ENCODE measurements at places on chromosomes 5 and 9.
A peak's percentile ranks its signal among the peaks of the same experiment; 100 is the strongest.

DNA sequence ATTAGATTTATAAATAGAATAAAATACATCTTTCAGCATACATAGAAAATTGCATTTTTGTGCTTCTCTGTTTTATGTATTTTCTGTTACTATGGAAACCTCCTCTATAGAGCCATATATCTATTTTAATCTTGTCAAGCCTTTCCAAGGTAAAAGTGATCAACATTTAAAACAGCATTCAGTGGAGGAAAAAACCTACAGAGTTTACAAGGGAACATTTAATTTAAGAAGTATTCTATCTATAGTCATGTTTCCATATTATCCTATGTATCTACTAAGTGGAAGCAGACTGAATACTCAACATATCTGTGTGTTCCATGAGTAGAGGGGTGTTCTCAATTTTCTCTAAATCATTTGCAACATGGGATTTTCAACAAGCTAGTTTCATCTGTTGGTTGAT, 791.4 kb downstream of the CDH18 start:
- DNase-seq: no peak

- DNase-seq: no peak
These were observed 76.6 kb downstream of the GOLM1 start for GRCh38 chr9:86022687-86023266.

DNA sequence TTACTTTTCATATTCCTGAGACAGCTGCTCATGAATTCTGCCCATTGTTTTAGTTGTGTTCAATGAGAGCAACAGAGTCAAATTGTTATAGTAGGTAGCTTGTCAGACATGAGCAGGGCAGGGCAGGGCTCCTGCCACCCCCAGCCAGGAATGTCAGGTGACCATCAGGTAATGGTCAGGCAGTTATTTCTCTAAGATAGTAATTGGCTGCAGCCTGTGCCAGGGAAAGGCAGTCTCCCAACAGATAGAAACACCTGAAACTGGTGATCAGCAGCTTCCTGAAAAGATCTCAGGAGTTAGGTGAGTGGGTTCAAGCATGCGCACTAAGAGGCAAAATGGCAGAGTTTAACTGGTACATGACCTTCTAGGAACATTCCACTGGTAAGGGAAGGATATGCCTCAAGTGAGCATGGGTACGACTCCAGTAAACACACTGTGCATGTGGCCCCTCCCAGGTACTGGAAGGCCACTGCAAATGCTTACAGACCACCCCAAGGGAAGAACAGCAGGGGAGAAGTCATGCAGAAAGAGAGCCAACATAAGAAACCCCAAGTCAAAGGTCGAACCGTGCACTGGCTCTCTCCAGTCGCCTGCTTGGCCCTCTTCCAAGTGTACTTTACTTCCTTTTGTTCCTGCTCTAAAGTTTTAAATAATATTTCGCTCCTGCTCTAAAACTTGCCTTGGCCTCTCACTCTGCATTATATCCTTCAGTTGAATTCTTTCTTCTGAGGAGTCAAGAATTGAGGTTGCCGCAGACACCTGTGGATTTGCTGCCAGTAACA, 25.1 kb downstream of the CARTPT start:
- DNase-seq: no peak

DNA sequence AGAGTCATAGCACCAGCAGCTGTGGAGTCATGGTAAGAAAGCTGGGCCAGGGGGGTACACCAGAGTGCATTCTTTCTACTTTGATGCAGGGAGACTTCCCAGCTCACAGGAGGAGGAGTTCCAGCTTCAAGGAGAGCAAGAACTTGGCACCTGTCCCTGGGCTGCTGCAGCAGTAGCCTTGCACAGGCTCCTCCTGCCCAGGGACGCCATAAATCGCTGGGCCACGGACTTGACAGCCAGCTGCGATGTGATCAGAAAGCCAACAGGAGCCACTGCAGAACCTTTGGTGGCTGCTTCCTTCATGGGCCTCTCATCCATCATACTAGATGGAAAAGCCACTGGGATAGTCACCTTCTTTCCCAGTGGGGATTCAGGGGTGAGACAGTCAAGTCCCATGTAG, 234.7 kb downstream of the NMUR2 start:
- no peak for DNase-seq

- no peak for DNase-seq
These were observed 213.6 kb upstream of the S1PR3 start for GRCh38 chr9:88777498-88778312.

DNA sequence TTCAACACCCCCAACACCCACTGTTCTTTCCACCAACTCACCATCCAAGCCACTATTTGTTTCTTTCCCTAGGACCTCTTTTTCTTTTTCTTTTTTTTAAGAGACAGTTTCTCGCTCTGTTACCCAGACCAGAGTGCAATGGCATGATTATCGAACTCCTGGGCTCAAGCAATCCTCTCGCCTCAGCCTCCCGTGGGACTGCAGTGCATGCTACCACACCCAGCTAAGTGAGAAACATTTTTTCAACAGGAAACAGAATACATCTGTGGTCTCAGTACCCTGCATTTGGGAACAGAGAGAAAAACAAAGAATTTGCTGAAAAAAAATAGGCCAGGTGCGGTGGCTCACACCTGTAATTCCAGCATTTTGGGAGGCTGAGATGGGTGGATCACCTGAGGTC, 24.6 kb downstream of the B4GALT1 start:
- no peak for DNase-seq

DNA sequence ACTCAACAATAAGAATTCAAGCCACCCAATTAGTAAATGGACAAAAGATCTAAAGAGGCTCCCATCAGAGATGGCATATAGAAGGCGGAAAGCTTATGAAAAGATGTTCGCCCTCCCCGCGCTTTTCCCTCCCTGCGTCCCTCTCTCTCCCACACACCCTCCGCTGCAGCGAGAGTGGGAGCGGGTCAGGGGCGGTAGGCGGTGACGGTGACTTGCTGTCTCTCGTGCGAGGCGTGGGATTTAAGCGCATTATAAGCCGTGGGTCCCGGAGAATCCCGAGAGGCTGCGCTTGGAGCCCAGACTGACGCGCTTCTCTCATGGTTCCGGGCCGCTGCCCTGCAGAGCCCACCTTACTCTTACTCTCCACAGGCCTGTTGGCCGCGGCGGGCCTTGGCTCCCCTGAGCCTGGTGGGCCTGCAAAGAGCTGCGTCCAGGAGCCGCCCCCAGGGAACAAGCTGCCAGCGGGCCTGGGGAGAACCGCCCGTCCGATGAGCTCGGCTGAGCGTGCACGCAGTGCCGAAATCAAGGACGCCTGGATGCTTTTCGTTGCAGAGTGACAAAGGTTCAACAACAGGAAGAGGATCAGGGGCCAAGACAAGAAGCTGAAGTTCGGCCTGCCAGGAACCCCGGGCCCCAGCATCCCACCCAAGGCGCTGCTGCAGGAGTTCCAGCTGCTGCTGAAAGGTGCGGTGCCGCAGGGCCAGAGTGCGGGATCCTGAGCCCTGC, 42.6 kb upstream of the BICD2 start:
- DNase-seq: no peak

DNA sequence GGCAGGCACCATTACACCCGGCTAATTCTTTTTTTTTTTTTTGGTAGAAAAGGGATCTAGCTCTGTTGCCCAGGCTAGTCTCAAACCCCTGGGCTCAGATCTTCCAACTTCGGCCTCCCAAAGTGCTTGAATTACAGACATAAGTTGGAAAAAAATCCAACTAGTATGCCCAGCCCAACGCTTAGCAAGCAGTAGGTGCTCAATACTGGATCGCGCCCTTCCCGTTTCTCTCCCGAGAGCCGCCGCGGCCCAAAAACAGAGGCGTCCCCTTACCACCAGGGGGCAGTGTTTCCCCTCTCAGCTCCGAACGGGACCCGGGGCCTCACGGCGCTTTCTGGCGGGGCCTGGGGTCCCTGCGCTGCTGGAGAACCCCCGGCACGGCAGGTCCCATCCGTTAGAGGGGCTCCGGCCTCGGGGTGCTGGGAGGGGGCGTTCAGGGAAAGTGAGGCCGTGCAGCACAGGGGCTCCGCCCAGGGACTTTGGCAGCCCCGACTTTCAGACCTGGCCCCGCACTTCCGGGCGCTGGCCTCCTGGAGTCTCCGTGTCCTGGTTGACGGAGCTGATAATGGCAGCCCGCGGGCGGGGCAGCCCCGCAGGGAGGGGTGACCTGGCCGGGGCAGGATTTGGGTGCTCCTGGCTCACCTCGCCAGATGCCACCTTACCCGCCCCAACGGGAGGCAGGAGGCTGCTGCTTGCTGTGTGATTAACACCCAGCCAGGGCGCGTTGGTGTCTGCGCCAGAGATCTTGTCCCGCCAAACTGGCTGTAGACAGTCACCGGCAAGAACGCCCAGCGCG, 15.2 kb downstream of the PTGES start:
- DNase-seq: peak; percentile 85

GRCh38 chr5:32709750-32710549, 1.2 kb upstream of the NPR3 start:
- peak; percentile 62 for DNase-seq

GRCh38 chr9:38212016-38212415, 143.0 kb upstream of the SHB start:
- no peak for DNase-seq

DNA sequence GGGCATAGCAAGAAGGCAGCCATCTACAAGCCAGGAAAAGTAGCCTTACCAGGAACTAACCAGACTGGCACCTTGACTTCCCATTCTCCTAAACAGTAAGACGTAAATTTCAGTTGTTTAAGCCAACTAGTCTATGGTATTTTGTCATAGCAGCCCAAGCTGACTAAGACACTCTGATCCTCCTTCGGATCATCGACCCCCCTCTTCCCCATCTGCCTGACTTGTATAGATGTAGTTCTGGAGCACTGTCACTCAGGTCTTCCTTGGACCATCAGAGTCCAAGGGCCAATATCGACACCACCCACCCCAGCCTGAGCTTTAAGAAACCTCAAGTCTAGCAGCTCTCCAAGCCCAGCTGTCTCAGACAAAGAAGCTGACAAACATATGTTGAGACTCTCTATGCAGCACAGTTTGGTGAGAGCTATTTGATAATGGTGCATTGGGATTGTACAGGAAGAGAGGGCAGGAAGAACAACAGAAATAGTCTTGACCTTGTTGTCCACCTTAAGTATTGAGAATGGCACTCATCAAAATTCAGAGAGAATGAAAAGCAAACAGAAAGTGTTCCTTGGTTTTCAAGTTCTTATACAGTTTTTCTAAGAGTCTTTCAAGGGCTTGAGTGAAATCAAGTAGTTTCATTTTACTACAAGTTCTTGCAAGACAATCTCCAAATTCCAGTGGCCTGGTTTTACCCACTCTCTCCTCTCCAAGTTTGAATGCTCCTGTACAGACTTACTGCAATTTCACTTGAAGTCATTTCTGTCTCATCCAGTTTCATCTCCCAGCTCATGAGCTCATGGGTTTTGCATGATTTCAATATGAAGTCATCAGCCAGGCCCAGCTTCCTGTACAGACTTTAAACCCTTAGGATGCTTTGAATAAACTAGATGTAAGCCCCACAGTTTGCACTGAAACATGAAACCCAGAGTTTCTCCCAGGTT, 122.3 kb upstream of the RAI14 start:
- DNase-seq: no peak

GRCh38 chr5:175434800-175435199, 9.2 kb downstream of the DRD1 start:
- no peak for DNase-seq

DNA sequence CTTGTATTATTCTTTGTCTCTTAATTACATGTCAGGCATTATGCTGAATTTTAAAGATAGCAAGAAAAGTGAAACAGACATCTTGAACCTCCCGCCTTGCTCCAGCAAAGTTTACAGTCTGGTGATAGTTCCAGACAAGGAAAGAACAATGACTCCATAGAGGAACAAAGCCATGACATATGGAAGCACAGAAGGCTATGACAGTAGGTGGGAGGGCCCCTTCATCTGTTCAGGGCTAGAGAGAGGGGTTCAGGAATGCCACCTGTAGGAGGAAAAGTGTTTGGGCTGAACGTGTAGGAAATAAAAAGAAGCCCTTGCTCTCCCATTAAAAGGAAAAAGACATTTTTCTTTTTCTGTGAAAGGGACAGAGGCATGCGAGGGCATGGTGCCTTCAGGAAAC, 315.6 kb downstream of the TRIM32 start:
- DNase-seq: no peak

GRCh38 chr9:72312386-72312987, 52.5 kb downstream of the ZFAND5 start:
- DNase-seq: no peak

GRCh38 chr9:127192744-127193143, 70.3 kb upstream of the ANGPTL2 start:
- no peak for DNase-seq

GRCh38 chr9:35793461-35793860, 2.1 kb downstream of the NPR2 start:
- no peak for DNase-seq

DNA sequence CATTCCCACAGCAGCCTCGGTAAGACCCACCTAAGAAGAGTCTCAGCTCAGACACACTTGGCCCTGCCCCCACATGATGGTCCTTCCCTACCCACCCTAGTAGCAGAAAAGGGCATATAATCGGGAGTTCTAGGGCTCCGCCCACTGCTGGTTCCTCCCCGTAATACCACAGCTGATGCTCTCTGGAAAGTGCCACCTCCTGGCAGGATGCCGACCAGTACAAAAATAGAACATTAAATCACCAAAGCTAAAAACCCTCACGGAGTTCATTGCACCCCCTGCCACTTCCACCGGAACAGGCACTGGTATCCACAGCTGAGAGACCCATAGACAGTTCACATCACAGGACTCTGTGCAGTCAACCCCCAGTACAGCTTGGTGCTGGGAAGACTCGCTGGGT, 271.3 kb downstream of the KIAA0825 start:
- DNase-seq: no peak

DNA sequence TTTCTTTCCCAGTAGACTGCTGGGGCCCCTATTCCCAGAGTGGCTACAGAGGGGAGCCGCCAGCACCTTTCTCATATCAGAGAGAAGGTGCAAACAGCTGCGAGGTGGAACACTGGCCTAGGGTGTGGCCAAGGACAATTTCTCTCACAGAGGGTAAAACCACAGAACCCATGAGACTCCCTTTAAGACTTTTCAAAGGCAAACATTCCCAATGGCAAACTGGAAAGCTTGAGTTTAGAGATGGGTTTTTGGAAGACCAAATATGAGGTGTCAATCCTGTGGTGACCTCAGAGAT, 335.1 kb upstream of the PIK3R1 start:
- DNase-seq: no peak

DNA sequence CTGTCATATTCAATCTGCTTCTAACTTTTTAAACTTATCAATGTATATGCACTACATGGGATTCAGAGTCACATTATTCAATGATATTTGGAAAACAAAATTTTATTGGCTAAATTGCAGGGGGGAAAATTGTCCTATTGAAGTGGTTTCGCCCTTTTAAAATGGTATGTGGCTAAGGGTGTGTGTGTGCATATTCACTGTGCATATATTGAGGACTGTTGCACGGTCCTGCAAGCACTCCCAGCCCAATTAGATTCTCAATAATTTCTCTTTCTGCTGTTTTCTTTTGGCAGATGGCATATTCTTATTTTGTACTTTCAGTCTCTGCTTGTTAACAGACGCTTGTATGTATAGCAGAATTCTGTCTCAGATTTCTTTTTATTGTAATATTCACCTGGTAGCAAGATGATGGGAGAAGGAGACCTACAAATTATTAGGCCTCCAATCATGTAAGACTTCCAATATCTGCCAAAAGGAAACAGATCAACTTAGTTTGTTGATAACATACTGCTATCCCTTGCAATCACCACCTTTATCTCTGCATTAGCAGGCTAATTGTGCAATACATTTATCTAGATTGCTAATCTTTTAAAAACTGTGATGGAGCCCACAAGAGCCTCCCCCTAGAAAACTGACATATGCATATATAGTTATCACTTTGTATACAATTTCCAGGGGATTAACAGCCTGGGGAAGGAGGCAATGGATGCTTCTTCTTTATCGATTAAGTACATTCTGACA, 411.5 kb downstream of the PLK2 start:
- DNase-seq: no peak

GRCh38 chr5:142360051-142360498, 35.3 kb upstream of the SPRY4 start:
- no peak for DNase-seq
